ENCODE measurements at places on chromosomes 13 and 19. TPM values are rescaled to one million over a fixed set of nuclear protein-coding genes. Genes with fewer than 3 reads are reported as not detected.

DNA sequence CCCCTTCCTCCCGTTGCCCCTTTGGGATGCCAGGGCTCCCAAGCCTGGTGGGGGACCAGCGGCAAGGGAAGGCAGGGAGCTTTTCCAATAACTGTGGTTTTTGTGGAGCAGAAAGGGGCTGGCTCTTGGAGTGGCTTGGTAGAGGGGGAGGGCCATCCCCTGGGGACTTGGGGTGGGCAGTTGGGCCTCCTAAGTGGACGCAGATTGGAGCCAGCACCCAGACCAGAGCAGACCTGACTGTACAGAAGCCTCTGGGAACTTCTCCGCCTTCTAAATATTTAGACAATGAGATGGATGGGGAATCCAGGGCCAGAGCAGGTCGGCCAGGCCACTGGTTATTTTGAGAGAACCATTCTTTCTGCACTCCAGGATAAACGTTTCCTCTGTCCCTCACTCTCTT, 4.2 kb downstream of the PTGIR start:
- DNase-seq: no peak

- no peak for DNase-seq
These were observed 32.2 kb downstream of the SLAIN1 start for GRCh38 chr13:77729502-77730221.

DNA sequence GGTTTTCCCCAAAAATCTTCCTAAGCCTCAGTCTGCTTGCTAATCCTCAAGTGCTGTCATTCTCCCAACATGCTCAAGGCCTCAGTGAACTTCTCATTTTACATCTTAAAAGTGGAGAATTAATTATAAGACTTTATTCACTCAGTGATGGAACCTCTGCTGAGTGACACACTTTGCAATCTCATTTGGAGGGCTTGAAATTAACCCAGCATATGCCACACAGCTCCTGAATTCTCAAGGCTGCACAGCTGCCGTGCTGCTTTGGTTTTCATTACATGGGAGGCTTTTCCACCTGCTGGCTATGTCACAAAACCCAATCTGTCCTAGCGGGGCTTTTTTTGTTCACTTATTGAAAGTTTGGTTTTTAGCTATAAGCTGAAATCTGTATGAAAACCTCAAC, 28.3 kb upstream of the SERPINE3 start:
- no peak for DNase-seq

CPB2 gene
- total RNA-seq: not detected

MCEMP1 gene
- 95.6 TPM for total RNA-seq

DNA sequence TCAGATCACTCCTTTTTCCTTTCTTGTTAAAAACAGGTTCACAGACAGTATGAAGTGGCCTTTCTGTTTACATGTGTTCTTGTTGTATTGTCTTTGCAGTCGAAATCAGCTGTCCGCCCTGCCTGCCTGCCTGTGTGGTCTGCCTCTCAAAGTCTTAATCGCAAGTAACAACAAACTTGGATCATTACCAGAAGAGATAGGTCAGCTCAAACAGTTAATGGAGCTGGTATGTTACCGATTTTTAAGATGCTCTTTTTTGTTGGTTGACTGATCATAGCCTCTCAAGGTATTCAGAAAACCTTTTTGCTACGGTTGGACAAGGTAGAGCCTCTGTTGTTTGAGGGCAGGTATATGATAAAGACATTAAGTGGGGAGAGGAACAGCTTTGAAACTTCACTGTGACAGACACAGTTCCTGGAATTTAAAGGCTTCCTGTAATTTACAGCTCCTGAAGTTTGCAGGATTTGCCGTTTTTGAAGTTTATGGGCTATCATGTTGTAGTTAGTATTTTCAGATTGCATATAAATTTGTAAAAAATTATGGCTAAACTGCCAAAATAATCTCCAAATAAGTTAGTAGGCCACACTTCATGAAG, 116.1 kb downstream of the LRCH1 start:
- no peak for DNase-seq

- DNase-seq: no peak
These were observed 34.0 kb downstream of the GARRE1 start for GRCh38 chr19:34288381-34288780.

GRCh38 chr13:21849323-21849722, 178.4 kb downstream of the FGF9 start:
- DNase-seq: no peak

C13orf42 gene
- not detected for total RNA-seq

DNA sequence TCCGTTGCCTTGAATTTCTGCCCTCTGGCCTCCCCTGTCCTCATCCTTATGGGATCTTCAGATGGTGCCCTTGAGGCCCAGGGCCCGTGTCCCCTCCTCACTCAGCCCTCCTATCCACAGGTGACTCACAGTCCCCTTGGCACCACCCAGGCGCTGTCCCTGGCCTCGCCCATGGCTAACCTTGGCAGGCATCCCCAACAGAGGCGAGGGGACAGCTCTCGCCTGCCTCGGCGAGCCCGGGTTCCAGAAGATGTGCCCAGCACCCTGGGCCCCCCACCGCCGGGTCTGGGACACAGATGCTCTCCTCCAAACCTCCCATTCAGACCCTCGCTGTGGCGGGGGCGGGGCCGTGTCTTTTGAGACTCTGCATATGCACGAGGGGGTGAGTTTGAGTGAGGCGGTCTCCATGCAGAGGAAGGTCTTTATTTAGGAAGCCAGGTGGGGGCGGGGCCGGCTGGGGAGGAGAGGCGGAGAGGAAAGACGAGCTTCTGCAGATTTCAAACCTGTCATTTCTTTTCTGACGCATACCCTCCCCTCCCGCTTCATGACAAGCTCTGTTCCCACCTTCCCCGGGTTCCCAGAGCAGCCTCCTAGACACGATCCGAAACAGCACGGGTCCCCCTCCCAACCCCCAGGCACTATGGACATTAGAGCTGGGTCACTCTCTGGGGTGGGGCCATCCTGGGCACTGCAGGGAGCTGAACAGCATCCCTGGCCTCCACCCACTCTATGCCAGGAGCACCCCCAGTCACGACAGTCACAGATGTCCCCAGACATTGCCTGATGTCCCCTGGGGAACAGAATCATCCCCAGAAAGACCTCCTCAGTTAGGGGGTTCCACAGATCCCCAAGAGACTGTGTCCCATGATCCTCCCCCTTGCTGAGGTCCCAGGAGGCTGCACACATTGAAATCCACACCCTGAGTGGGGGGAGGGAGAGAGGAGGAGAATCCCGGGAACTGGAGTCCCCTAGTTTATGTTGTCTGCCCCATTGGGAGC, 48.5 kb downstream of the GNG7 start:
- no peak for DNase-seq

GRCh38 chr19:7704280-7705060, 2.5 kb upstream of the FCER2 start:
- DNase-seq: peak; percentile 75

- DNase-seq: no peak
These were observed at the start of gene C5AR2 for GRCh38 chr19:47331931-47332547. Gene C5AR2, plus strand, starts transcription at chr19:47332175. Its CDS starts 8,625 bp downstream, at chr19:47340800.

- peak; percentile 88 for DNase-seq
These were observed 7.7 kb downstream of the PNMA8B start for GRCh38 chr19:46487802-46488445.

ATP12A gene
- not detected for total RNA-seq

- no peak for DNase-seq
These were observed 1.4 kb downstream of the CEACAM18 start for GRCh38 chr19:51479531-51480331.

DNA sequence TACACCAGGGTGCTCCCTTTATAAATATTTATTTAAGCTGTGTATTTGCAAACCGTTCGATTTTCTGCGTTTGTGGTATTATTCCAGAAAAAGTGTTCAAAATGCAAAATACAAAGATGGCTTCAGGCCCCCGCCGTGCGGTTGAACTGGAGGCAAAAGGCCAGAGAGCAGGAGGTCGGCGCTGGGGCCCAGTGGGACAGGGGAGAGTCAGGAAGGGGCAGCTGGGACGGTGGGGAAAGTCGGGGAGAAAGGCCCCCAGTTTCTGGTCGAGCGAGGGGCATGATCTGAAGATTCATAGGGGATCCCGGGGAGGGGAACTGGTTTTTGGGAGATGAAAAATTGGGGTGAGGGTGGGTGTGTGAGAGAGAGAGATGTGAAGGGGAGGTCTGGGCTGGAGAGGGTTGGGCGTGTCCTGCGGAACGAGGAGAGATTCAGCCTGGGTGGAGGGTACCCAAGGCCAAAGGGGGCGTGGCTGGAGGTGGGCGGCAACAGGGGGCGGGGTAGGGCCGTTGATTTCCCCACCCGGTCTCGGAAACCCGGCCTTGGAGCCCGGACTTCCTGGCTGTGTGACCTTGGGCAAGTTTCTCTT, 678 bp downstream of the ISOC2 start:
- DNase-seq: peak; percentile 88

NLRP4 gene
- total RNA-seq: 0.46 TPM

DNA sequence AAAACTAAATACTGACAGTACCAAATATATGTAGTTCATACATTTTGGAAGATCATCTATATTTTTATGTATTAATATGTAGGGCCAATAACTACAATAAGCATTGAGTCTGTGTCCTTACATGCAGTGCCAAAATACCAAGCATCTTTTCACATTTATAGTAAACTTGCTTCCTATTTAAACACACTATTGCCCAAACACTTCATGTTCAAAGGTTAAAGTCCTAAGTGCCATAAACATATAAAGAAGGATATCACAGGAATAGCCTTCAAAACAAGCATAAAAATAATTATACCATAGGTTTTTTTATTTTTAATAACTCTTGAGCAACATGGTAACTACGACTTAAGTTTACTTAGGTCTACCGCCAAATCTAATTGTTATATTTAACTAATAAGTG, 27.1 kb downstream of the EXOSC8 start:
- DNase-seq: no peak

PRX gene
- 3.0 TPM for total RNA-seq

DNA sequence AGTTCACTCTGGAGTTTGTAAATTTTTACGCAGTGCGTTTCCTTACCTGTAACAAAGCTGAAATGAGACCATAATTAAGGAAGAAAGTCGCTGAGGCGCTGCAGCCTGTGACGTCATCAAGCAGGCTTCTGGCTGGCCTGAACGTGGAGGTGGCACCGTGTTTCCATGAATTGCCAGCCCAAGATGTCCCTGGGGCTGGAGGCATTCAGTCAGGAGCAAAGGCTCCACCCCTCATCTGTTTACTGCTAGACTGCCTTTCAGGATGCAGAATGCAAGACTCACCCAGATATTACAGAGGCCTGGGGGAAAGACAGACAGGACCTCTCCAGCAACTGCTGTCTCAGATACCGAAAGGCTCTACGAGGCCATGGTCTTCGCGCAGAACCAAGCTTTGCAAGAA, 424.6 kb downstream of the TSHZ3 start:
- no peak for DNase-seq

DNA sequence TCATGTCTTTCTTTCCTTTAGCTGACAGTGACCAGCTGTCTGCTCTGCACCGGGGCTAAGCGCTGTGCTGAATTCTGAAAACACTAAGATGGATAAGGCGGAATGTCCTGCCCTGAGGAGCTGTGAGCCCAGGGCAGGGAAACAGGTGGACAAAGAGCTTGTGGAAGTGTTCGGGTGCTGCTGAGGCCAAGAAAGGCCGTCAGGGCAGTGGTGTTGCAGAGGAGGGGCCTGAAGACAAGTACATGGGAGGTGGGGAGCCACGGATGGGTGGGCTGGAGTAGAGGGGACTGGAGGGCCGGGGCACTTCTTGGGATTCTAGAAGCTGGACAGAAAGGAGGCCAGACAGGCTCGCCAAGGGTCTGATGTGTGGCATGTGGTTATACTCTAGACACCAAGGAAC, 66.2 kb upstream of the GPR183 start:
- no peak for DNase-seq

DNA sequence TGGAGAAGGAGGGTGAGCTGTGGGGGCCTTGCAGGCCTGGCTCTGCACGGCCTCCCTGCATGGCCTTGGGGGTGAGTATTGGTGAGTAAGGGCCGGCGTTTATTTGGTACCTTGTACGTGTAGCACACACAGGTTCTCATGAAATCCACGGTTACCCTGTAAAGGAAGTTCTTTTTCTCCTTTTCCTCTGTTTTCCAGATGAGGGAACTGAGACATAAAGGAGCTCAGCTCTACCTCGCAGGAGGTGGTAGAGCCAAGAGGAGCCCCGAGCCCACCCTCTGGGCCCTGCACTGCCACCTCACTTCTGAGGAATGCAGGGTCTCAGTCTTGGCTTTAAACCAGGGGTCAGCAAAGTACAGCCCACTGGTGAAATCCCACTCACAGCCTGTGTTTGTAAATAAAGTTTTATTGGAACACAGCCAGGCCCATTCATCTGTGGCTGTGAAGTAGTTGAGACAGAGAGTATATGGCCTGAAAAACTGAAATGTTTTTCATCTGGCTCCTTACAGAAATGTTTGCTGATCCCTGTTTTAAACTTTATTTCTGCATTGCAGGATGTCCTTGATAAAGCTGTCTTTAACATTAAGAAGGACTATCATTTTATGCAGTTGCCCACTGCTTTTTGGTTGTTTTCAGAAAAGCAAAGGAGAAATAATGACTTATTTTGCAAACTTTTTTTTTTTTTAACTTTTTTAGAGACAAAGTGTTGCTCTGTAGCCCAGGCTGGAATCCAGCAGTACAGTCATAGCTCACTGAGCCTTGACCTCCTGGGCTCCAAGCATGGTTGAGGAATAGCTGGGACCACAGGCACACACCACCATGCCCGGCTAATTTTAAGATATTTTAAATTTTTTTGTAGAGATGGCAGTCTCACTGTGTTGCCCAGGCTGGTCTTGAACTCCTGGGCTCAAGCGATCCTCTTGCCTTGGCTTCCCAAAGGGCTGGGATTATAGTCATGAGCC, 6.4 kb downstream of the EPN1 start:
- no peak for DNase-seq

ANGPTL8 gene
- not detected for total RNA-seq

CASP14 gene
- total RNA-seq: not detected

- DNase-seq: no peak
These were observed 48.7 kb upstream of the GPR183 start for GRCh38 chr13:99356012-99356261.
